Gastroesophageal sphincter (tissue), 4 donors: ENCODE measurements at places on chromosomes 13 and 19. TPM values are rescaled to one million over a fixed set of nuclear protein-coding genes. Genes with fewer than 3 reads are reported as not detected.

The SEMA6B gene
- total RNA-seq, result 12.4 TPM

The HTR2A gene
- total RNA-seq, result 1.7 TPM

The PRSS57 gene
- total RNA-seq, result not detected

The KLK3 gene
- not detected for total RNA-seq

The CCL25 gene
- total RNA-seq, result not detected

The CYP2A6 gene
- not detected for total RNA-seq

The PHF11 gene
- 33.1 TPM for total RNA-seq

The GRIN2D gene
- 0.08 TPM for total RNA-seq

The SWSAP1 gene
- 0.62 TPM for total RNA-seq

The ZNF69 gene
- total RNA-seq, result 11.9 TPM

The FXYD7 gene
- not detected for total RNA-seq

The ASF1B gene
- total RNA-seq, result 1.2 TPM

The ZNF616 gene
- total RNA-seq, result 4.0 TPM

The CYP4F12 gene
- total RNA-seq, result 14.1 TPM

The ZNF749 gene
- 7.0 TPM for total RNA-seq

DNA sequence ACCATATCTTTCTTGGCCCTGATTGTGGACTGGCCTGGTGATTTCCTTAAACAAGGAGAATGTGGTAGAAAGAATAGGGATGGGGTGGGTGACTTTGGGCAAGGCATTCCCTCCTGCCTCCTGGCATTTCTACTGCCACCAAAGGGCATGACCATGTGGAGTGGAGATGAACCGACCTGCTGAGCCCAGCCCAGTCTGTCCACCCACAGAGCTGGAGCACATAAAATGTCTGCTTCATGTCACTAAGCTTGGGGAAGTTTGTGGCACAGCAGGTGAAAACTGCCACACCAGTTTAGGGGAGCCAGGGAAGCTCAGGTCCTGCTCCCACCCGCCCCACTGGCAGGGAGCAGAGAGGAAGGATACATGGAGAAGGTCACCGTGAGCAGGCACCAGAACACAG is 6.3 kb downstream of the TMEM161A start:
- no peak for ATAC-seq

DNA sequence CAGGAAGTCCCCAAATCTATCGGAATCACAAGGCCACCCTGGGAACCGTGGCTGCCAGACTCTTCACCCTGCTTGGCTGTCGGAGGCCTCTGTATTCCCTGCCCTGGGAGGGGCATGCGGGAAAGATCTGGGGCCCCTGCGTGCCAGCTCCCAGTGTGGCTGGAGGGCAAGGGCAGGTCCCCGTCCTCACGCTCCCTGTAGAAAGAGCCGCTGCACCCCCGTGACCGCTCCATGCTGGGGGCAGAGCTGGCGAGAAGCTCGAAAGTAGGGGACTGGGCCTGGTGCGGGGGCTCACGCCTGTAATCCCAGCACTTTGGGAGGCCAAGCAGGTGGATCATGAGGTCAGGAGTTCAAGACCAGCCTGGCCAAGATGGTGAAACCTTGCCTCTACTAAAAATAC is 208.4 kb upstream of the SOX1 start:
- ATAC-seq, result no peak

GRCh38 chr19:13920940-13921747 is 15.1 kb downstream of the CC2D1A start:
- peak; percentile 37 for ATAC-seq

DNA sequence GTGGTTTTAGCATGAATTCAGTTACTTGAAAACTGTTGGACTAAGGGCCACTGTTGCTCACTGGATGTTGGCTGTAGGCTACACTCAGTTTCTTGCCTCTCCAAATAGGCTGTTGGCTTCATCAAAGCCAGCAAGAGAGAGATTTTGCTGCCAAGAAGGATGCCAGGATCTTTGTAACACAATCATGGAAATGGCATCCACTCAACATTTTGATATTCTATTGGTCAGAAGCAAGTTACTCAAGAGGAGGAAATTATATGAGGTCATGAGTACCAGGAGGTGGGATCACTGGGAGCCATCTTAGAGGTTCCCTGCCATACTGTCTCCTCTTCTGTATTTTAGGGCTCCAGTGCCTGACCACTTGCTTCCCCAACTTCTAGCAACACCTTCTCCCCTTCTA is 30.6 kb downstream of the SYDE1 start:
- ATAC-seq, result no peak

DNA sequence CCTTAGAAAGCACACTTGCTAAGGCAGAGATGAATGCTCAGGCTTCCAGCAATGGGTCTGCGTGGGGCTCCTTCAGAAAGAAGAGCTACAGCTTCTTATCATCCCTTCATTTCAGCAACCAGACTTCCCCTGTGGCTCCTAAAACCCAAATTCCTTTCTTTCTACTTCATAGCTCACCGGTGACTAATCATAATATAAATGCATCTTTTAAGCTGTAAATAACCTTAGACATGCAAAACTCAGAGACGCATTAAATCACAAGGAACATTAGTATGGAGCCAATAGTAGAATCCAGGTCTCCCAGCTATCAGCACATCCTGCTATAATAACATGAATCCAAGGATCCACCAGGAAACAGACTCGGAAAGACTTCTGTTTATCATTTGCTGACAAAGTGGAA is 375.6 kb downstream of the COG6 start:
- ATAC-seq, result no peak

DNA sequence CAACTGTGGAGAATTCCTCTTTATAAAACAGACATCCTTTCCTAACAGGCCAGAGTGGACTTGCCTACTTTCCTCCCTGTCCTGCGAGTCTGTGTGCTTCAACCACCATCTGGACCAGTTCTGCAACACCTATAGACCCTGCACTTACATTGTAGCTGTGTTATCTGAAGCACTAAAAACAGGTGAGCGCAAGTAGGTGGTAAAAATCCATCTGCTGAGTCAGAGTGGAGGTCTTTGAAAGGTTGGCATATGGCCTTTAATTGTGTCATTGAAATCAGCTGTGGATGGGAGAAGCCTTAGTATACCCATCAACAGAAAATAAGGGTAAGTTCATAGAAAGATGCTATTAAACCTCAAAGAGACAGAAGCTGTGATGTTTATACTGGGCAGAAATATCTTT is 7.6 kb upstream of the NALCN start:
- no peak for ATAC-seq

DNA sequence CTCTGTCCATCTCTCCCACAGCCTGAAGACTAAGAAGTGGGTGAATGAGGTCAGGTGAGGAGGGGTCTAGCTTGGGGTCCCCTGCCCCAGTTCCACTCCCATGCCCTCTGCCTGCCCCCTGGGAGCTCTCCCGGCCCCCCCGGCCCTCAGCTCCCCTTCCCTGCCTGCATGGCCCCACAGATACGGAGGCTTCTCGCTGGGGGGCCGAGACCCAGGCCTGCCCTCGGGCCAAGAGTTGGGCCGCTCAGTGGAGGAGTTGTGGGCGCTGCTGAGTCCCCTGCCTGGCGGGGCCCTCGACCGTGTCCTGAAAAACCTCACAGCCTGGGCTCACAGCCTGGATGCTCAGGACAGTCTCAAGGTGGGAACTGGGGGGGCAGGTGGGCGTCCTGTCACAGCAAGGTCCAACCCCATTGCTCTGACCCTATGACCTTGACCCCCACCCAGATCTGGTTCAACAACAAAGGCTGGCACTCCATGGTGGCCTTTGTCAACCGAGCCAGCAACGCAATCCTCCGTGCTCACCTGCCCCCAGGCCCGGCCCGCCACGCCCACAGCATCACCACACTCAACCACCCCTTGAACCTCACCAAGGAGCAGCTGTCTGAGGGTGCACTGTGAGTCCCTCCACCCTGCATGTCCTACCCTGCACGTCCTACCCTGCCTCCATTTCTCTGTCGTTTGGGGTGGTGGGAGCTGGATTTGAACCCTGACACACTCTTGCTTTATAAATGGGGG is 10.9 kb upstream of the ARHGAP45 start:
- ATAC-seq, result no peak

- no peak for ATAC-seq
These were observed 4.3 kb downstream of the RNU6-9 start for GRCh38 chr19:897442-898039.

GRCh38 chr13:71663431-71663830 is 203.6 kb downstream of the DACH1 start:
- no peak for ATAC-seq

GRCh38 chr13:37194428-37194861 is 89.0 kb upstream of the CSNK1A1L start:
- no peak for ATAC-seq

DNA sequence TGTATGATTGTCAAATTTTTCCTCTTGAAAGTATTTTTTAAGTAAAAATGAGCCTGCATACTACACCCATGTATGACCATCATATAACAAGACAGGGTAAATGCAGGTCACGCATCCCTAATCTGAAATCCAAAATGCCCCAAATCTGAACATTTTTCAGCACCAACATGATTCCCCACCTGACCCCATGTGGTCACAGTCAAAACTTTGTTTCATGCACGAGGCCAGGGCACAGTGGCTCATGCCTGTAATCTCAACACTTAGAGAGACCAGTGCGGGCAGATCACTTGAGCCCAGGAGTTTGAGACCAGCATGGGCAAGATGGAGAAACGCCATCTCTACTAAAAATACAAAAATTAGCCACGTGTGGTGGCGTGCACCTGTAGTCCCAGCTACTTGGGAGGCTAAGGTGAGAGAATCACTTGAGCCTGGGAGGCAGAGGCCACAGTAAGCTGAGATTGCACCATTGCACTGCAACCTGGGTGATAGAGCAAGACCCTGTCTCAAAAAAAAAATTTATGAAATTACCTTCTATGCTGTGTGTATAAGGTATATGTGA is 63.7 kb upstream of the NPAS1 start:
- no peak for ATAC-seq

- ATAC-seq, result no peak
These were observed 149.2 kb upstream of the RNF113B start for GRCh38 chr13:98326291-98326690.

DNA sequence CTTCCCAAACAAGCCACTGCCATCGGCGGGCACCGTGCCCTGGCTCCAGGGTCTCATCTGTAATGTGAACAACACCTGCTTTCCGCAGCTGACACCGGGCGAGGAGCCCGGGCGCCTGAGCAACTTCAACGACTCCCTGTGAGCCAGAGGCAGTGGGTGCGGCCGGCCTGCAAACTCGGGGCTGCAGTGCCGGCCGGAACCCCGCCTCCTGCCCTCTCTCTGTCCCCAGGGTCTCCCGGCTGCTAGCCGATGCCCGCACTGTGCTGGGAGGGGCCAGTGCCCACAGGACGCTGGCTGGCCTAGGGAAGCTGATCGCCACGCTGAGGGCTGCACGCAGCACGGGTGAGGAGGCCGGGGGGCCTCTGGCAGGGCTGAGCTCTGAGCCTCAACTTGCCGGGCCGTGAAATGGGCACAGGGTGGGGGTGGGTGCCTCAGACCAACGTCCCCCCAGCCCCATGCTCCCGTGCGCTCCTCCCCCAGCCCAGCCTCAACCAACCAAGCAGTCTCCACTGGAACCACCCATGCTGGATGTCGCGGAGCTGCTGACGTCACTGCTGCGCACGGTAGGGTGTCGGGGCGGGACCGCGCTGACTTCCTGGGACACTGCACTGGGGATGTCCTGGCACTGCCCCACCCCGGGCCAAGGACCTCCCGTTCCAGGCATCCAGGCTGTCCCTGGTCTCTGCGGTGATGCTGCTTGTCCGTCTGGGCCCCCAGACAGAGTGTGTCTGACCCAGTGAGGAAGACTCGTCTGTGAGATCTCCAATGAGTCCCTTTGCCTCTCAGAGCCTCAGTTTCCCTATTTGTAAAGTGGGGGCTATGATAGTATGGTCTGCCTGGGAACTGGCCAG is 2.2 kb downstream of the ABCA7 start:
- ATAC-seq, result no peak

- ATAC-seq, result no peak
These were observed 26.1 kb downstream of the LPAR6 start for GRCh38 chr13:48386816-48387215.

- ATAC-seq, result no peak
These were observed 839 bp upstream of the CKAP2 start for GRCh38 chr13:52454459-52454819.
